ENCODE measurements at places on chromosomes 16 and 17. TPM values are rescaled to one million over a fixed set of nuclear protein-coding genes. Genes with fewer than 3 reads are reported as not detected.

The EXOC3L1 gene
- 2.1 TPM for total RNA-seq

GRCh38 chr16:84084570-84085270 is 32.0 kb downstream of the MBTPS1 start:
- no peak for DNase-seq

GRCh38 chr17:66976781-66977201 is 12.3 kb downstream of the CACNG4 start:
- DNase-seq: no peak

DNA sequence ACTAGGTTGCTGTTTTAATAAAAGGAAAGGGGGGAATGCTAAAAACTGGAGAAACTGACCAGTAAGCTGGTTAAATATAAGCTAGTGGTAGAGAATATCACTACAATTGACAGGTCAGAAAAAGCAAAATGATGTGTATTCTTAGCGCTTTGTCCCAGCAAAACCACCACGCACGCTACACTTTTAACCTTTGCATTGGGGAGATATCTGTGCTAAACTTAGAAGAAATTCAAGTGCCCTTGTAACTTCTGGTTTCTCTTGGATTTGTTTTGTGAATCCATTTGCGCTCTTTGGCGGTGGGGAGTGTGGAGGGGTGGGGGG is 1.4 kb downstream of the GAN start:
- no peak for DNase-seq

GRCh38 chr16:27229891-27230470 is 26.7 kb downstream of the KDM8 start:
- no peak for DNase-seq

- DNase-seq: no peak
Observed at GRCh38 chr17:14791221-14791620, 473.9 kb downstream of the PMP22 start.

GRCh38 chr17:79943347-79944241 is 92.1 kb downstream of the TBC1D16 start:
- DNase-seq: no peak

DNA sequence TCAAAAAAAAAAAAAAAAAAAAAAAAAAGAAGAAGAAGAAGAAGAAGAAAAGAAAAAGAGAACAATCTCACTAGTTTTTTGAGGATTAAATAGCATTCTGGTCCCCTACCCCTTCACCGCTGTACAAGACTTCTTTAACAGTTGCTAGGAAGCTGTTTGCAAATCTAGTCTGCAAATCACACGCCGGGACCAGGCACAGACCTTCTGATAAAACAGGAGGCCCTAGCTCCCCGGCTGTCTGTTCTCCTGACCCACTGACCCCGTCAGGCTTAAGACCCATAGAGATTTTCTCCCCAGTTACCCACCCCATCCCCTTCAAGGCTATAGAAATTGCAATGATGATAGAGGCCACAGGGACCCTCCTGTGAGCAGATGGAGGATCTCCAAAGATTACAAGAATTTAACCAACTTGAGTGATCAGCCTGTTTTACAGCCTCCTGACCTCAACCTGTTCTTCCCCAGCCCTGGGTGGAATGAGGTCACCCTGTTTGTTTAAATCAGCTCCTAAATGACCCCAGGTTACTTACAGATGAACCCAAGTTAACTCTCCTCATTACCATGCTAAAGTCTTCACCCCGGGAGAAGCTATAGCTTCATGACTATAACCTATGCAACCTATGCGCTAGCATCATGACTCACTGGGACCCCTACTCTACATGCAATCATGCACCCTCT is 11.8 kb upstream of the SULT1A1 start:
- DNase-seq: no peak

- DNase-seq: no peak
Observed at GRCh38 chr17:4842376-4842775, 9.2 kb downstream of the MINK1 start.

Measured in tibial nerve (tissue), 4 donors.